Ascending aorta (tissue), 2 donors: ENCODE measurements at places on chromosomes 5 and 9. TPM values are rescaled to one million over a fixed set of nuclear protein-coding genes. Genes with fewer than 3 reads are reported as not detected.

MOCS2 gene
- total RNA-seq: 21.3 TPM

FYB1 gene
- 74.1 TPM for total RNA-seq

TRPM3 gene
- total RNA-seq: 3.3 TPM

- H3K4me3 ChIP-seq: peak overlapping the region; percentile 71
- H3K27me3 ChIP-seq: no peaks in the 10 kb centered on the region
- H3K4me1 ChIP-seq: peaks cover 28% of the 10 kb centered on the region
Observed at GRCh38 chr9:137619240-137620047, 639 bp downstream of the EHMT1 start.

DNA sequence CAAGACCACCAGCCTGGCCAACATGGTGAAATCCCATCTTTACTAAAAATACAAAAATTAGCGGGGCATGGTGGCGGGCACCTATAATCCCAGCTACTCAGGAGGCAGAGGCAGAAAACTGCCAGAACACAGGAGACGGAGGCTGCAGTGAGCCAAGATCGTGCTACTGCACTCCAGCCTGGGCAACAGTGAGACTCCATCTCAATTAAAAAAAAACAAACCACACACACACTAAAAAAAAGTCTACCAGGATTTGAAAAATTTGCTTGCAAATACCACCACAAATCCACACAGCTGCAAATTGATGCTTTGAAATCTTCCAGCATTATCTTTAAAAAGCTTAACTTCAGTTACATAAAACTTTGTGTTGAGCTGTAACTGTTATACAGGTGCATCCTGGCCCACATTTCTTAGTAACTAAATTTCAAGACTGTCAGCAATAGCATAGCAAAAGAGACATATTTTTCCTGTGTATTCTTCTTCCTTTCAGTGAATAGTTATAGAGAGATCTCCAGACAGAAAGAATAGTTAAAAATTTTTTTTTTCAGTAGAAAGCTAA is 6.8 kb downstream of the CHD1 start:
- no peak overlapping the region for H3K27ac ChIP-seq
- DNase-seq: no peak
- no peak overlapping the region for H3K4me3 ChIP-seq
- H3K4me1 ChIP-seq: peaks cover 8% of the 10 kb centered on the region
- peaks cover 25% of the 10 kb centered on the region for H3K36me3 ChIP-seq
- H3K27me3 ChIP-seq: no peaks in the 10 kb centered on the region

TAF11L12 gene
- total RNA-seq: not detected

AKNA gene
- 87.9 TPM for total RNA-seq

OBP2B gene
- not detected for total RNA-seq

CATSPER3 gene
- not detected for total RNA-seq

GRCh38 chr5:8340739-8341344 is 471.9 kb downstream of the MTRR start:
- no peak overlapping the region for H3K27ac ChIP-seq
- H3K4me3 ChIP-seq: no peak overlapping the region
- H3K27me3 ChIP-seq: no peaks in the 10 kb centered on the region
- DNase-seq: no peak
- H3K4me1 ChIP-seq: no peaks in the 10 kb centered on the region

FOXD1 gene
- 7.1 TPM for total RNA-seq

- no peak for DNase-seq
- H3K4me3 ChIP-seq: no peak overlapping the region
- no peak overlapping the region for H3K27ac ChIP-seq
- H3K36me3 ChIP-seq: no peaks in the 10 kb centered on the region
Observed at GRCh38 chr5:168023191-168023590, 268.3 kb upstream of the WWC1 start.

TAS2R1 gene
- not detected for total RNA-seq

GRCh38 chr9:99628849-99629620 is 192.7 kb upstream of the NR4A3 start:
- no peak for DNase-seq
- no peak overlapping the region for H3K4me3 ChIP-seq
- H3K27me3 ChIP-seq: no peaks in the 10 kb centered on the region
- H3K4me1 ChIP-seq: no peaks in the 10 kb centered on the region

DNA sequence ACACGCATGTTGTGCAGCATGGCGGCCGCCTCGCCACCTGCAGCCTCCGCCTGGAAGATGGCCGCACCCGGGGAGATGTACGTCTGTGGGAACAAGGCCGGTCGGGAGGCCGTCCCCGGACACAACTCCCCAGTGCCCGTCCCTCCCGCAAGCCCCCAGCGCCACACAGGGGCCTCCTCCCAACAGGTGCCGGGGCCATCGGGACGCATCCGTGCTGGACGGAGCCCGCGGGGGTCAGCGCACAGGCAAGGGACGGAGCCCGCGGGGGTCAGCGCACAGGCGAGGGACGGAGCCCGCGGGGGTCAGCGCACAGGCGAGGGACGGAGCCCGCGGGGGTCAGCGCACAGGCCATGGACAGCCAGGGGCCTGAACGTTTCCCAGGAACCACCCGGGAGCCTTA is 26.5 kb downstream of the SLC12A7 start:
- no peaks in the 10 kb centered on the region for H3K4me1 ChIP-seq
- no peaks in the 10 kb centered on the region for H3K27me3 ChIP-seq

GRCh38 chr5:21889581-21889980 is 963.6 kb downstream of the CDH12 start:
- no peak overlapping the region for H3K27ac ChIP-seq
- H3K4me1 ChIP-seq: no peaks in the 10 kb centered on the region
- H3K27me3 ChIP-seq: no peaks in the 10 kb centered on the region
- H3K36me3 ChIP-seq: no peaks in the 10 kb centered on the region

GRCh38 chr5:135139381-135140134 is 105.5 kb upstream of the PITX1 start:
- H3K4me1 ChIP-seq: no peaks in the 10 kb centered on the region
- no peaks in the 10 kb centered on the region for H3K36me3 ChIP-seq
- H3K4me3 ChIP-seq: no peak overlapping the region
- no peak overlapping the region for H3K27ac ChIP-seq

GRCh38 chr9:136017289-136018190 is 56.4 kb upstream of the UBAC1 start:
- no peak overlapping the region for H3K27ac ChIP-seq
- H3K4me1 ChIP-seq: no peaks in the 10 kb centered on the region
- no peak for DNase-seq
- H3K27me3 ChIP-seq: no peaks in the 10 kb centered on the region

DNA sequence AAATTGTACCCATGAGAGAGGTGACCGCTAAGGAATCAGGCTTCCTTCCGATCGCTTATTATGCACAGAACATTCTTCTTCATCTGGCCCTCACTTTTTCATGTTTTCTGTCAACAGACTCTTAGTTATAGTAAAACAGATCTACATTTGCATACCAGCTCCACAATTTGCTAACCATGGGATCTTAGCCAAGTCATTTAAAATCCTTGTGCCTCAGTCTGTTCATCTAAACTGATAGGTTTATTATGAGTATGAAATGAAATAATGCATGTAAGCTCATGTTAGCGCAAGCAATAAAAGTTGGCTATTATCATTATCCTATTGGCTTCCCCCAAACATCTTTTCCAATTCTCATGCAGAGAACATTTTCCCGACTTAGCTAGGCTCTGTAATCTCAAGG is 42.3 kb downstream of the FGF1 start:
- no peaks in the 10 kb centered on the region for H3K4me1 ChIP-seq
- no peak overlapping the region for H3K4me3 ChIP-seq
- no peaks in the 10 kb centered on the region for H3K27me3 ChIP-seq
- H3K27ac ChIP-seq: peak overlapping the region; percentile 74
- no peak for DNase-seq

ARL14EPL gene
- not detected for total RNA-seq

PCDHA6 gene
- not detected for total RNA-seq

- H3K27me3 ChIP-seq: no peaks in the 10 kb centered on the region
- no peaks in the 10 kb centered on the region for H3K4me1 ChIP-seq
- H3K27ac ChIP-seq: no peak overlapping the region
- no peaks in the 10 kb centered on the region for H3K36me3 ChIP-seq
- H3K4me3 ChIP-seq: no peak overlapping the region
Observed at GRCh38 chr5:10894445-10895054, 133.5 kb upstream of the DAP start.

- H3K27me3 ChIP-seq: no peaks in the 10 kb centered on the region
- peak overlapping the region; percentile 90 for H3K27ac ChIP-seq
- no peaks in the 10 kb centered on the region for H3K36me3 ChIP-seq
- H3K4me1 ChIP-seq: peaks cover 13% of the 10 kb centered on the region
- DNase-seq: peak; percentile 83
- peak overlapping the region; percentile 75 for H3K4me3 ChIP-seq
Observed at GRCh38 chr5:68287976-68288706, 72.6 kb downstream of the PIK3R1 start.

DNA sequence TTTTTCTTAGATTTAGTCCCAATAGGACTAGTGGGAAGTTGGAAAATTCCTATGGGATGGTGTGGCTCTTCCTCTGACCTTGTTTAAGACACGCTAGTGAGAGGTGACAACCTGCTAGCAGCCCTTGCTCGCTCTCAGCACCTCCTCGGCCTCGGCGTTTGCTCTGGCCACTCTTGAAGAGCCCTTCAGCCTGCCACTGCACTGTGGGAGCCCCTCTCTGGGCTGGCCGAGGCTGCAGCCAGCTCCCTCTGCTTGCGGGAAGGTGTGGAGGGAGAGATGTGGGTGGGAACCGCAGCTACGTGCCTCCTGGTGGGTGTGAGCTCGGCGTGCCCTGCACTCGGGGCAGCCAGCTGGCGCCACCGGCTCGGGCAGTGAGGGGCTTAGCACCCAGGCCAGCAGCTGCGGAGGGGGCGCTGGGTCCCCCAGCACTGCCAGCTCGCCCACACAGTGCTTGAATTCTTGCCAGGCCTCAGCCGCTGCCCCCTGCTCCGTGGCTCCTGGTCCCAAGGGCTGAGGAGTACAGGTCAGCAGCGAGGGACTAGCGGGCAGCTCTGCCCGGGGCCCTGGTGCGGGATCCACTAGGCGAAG is 254.5 kb upstream of the ANKRD55 start:
- DNase-seq: no peak
- no peak overlapping the region for H3K4me3 ChIP-seq
